Sigmoid colon (tissue), 7 donors: ENCODE measurements at places on chromosomes 5 and 9. TPM values are rescaled to one million over a fixed set of nuclear protein-coding genes. Genes with fewer than 3 reads are reported as not detected.
A peak's percentile ranks its signal among the peaks of the same experiment; 100 is the strongest.

Gene GADD45G
- 5.7 TPM for total RNA-seq

Gene GABRB2
- 0.49 TPM for total RNA-seq

Gene DND1
- total RNA-seq = not detected

Gene CDH6
- total RNA-seq = 1.6 TPM

Gene FAM53C
- 28.5 TPM for total RNA-seq

Gene ADGRV1
- 0.83 TPM for total RNA-seq

Gene OR1J2
- 0.68 TPM for total RNA-seq

Gene ADAMTS6
- total RNA-seq = 3.7 TPM

DNA sequence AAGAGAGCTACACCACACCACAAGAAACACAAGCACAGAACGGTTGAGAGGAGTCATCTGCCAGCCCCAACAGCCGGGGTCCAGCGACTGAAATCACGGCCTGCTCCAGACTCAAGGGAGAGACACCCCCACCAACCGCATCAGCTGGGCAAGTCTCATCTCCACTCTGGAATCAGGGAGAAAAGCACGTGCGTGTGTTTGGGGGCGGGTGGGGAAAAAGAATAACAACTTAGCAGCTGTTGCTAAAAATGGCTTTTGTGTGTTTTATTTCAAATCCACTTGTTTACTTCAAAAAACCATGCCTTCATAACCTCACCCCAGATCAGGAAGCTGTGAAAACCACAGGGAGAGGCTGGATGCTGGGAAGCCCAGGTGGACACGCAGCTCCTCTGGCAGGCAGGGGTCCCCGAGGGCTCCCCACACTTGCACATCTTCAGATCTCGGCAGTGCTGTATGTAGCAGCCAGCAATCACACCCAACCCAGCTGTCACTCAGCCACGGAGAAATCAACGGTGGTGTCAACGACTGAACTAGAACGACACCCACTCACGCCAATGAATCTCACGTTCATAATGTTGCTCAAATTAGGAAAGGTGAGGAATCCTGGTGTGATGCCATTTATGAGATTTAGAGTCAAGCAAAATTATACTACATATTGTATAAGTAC is 19.0 kb downstream of the PNPLA7 start:
- H3K4me3 ChIP-seq = no peak overlapping the region
- H3K27ac ChIP-seq = no peak overlapping the region
- H3K4me1 ChIP-seq = peaks cover 12% of the 10 kb centered on the region

DNA sequence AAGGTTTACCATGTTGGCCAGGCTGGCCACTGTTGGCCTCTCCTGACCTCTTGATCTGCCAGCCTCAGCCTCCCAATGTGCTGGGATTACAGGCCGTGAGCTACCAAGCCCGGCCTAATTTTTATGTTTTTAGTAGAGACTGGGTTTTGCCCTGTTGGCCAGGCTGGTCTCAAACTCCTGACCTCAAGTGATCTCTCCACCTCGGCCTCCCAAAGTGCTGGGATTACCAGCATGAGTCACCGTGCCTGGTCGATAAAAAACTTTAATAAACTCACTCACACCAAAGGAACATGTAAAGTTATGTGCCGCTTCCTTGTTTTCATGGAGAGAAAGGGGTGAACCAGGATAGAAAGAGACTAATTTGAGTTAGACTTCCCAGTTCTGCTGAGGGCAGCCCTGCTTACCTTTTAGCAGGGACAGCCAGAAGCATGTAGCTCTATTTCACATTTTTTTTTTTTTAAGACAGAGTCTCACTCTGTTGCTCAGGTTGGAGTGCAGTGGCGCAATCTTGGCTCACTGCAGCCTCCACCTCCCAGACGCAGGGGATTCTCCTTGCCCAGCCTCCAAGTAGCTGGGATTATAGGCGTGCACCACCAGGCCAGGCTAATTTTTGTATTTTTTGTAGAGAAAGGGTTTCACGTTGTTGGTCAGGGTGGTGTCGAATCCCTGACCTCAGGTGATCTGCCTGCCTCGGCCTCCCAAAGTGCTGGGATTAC is 11.4 kb upstream of the HAUS6 start:
- no peaks in the 10 kb centered on the region for H3K4me1 ChIP-seq
- DNase-seq = no peak
- no peaks in the 10 kb centered on the region for H3K27me3 ChIP-seq
- H3K4me3 ChIP-seq = no peak overlapping the region
- peaks cover 8% of the 10 kb centered on the region for H3K36me3 ChIP-seq

- peaks cover 71% of the 10 kb centered on the region for H3K4me1 ChIP-seq
- no peaks in the 10 kb centered on the region for H3K27me3 ChIP-seq
- peak overlapping the region; percentile 87 for H3K27ac ChIP-seq
- no peaks in the 10 kb centered on the region for H3K36me3 ChIP-seq
Observed at GRCh38 chr9:113566712-113567071, 103.2 kb downstream of the RGS3 start.

DNA sequence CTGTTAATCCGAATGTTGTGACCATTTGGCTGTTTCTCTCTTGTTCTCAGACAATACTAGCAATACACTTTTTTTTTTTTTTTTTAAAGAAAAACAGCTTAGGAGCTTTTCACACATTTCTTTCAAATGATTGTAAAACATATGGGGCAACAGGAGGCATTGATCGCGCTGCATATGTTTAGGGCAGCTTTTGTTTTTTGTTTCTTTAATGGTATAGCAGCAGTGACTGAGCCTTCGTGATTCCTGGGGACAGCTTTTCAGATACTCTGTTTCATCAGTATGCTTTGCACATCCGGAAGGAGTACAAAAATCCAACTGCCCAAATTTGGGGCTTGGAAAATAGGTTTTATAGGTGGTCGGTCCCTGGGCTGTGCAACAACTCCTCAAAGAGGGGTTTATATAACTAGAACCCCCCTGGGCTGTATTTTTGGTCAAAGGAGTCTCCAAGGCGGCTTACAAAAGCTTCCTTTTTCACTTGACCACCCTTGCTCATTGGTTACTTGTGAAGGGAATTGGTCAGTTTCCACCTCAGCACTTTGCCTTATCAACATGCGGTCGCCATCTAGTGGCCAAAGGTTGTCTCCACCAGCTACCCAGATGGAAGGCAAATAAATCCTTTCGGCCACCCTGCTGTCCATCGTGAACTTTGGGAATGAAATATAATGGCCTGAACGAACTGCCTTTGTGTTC is 91.8 kb downstream of the PDE6A start:
- H3K36me3 ChIP-seq = peaks cover 13% of the 10 kb centered on the region
- no peaks in the 10 kb centered on the region for H3K4me1 ChIP-seq
- peak; percentile 87 for DNase-seq
- no peaks in the 10 kb centered on the region for H3K27me3 ChIP-seq
- H3K27ac ChIP-seq = peak overlapping the region; percentile 9
- no peak overlapping the region for H3K4me3 ChIP-seq

DNA sequence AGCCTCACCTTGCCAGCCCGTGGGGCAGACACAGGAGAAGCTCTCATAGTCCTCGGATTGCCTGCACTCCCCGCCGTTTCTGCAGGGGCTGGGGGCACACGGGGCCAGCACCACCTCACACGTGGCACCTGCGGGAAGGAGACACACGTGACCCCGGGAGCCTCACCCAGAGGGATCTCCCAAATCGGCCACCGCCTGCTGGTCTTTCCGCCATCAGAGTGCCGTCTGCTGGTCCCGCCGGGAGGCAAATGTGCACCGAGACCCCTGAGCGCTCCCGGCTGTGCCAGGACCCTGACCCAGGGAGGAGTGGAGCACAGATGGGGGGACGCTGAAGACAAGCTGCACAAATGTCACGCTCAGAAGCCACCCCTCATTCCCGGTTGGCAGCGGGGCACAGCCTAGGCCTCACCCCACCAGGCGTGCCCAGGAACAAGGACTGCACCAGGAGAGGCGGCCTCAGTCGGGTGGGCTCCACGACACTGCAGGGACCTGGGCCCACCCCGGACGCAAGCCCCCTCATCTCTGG is 28.4 kb upstream of the SEC16A start:
- peaks cover 59% of the 10 kb centered on the region for H3K36me3 ChIP-seq
- H3K4me1 ChIP-seq = peaks cover 3% of the 10 kb centered on the region
- H3K4me3 ChIP-seq = no peak overlapping the region
- no peak for DNase-seq
- no peaks in the 10 kb centered on the region for H3K27me3 ChIP-seq

DNA sequence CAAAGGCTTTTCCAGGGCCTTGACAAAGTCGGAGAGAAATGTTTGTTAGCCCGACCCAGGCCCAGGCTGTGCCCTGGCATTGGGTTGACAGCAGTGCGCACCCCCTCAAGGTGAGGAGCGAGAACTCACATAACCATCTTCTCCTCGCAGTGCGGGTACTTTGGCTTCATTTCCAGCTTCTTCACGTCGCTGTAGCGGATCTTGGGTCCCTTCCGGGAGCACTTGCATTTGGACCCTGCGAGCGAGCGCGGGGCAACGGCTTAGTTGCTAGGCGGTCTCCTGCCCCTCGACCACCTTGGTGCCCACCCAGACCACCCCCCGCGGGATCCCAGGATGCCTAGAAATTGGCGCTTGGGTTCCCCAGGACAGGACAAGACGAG is 496 bp downstream of the CXCL14 start:
- no peak overlapping the region for H3K4me3 ChIP-seq
- DNase-seq = no peak
- peaks cover 13% of the 10 kb centered on the region for H3K27me3 ChIP-seq
- H3K4me1 ChIP-seq = no peaks in the 10 kb centered on the region
- H3K27ac ChIP-seq = no peak overlapping the region

DNA sequence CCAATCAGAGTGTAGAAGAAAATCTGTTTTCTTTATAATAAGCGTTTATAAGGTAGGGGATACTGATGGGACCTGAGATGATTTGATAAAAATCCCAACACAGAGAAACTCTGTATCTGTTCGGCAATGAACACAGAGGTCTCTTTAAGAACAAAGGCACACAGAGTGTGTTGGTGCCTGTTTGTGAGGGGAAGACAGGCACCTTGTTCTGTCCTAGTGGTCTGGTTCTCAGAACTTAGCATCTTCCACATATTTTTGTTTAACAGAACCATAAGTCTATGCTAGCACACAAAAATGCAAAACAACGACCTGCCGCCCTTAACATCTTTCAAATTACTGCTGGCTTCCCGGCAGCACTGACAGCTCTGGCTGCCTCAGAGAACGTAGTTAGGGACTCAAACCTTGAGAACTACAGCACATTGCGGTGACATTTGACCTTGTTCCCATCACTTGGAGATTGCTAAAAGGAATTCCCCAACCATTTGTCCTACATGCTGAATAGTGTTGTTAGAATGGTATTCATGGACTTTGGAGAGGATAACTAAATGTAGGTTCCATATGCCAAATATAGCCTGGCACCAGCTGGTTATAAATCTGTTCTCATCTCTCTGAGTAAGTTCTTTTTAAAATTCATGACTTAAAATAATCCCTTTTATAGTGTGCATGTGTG is 871.7 kb upstream of the TYRP1 start:
- H3K4me3 ChIP-seq = no peak overlapping the region
- no peaks in the 10 kb centered on the region for H3K4me1 ChIP-seq
- no peak for DNase-seq
- no peaks in the 10 kb centered on the region for H3K27me3 ChIP-seq

GRCh38 chr9:111096051-111096450 is 57.8 kb upstream of the LPAR1 start:
- H3K27me3 ChIP-seq = no peaks in the 10 kb centered on the region
- H3K36me3 ChIP-seq = no peaks in the 10 kb centered on the region
- no peak overlapping the region for H3K27ac ChIP-seq
- no peak overlapping the region for H3K4me3 ChIP-seq
- no peak for DNase-seq
- H3K4me1 ChIP-seq = no peaks in the 10 kb centered on the region

DNA sequence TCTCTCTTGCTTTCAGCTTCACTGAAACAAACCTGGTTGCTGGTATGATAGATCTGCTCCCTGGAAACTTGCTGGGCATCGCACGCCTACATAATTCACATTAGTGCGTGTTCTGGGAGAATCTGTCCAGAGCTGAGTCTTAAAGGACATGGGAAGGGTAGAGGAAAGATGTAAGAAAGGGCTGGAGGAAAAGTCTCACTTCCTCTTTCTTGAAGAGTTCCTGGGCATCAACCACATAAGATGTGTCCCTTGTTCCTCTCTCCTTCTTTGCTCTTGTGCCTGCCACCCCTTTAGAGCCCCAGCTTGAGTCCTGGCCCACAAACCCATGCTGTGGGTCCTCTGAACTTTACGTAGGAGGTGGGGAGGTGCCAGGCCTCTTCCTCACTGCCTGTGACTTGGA is 205.3 kb upstream of the PANK3 start:
- H3K4me1 ChIP-seq = no peaks in the 10 kb centered on the region
- H3K4me3 ChIP-seq = no peak overlapping the region
- H3K27ac ChIP-seq = no peak overlapping the region
- no peak for DNase-seq
- H3K27me3 ChIP-seq = no peaks in the 10 kb centered on the region

DNA sequence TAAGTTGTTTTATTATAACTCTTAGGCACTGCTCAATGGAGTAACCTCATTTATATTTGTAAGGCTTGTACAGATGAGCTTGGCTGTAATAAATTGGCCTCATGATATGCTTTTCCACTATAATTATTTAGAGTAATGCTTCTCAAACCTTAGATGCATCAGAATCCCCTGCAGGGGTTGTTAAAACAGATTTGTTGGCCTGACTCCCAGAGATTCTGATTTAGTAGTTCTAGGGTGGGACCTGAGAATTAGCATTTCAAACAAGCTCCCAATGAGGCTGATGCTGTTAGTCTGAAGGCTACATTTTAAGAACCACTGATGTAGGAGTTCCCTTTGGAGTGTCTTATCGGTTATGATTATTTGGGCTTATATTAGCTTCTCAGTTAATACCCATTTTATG is 38.2 kb upstream of the ARSB start:
- H3K36me3 ChIP-seq = no peaks in the 10 kb centered on the region
- H3K27me3 ChIP-seq = no peaks in the 10 kb centered on the region
- H3K4me3 ChIP-seq = no peak overlapping the region
- no peak for DNase-seq
- peaks cover 15% of the 10 kb centered on the region for H3K4me1 ChIP-seq
- H3K27ac ChIP-seq = no peak overlapping the region

- H3K27me3 ChIP-seq = no peaks in the 10 kb centered on the region
- H3K27ac ChIP-seq = peak overlapping the region; percentile 85
- H3K36me3 ChIP-seq = no peaks in the 10 kb centered on the region
- DNase-seq = no peak
Observed at GRCh38 chr5:157823655-157824054, 35.3 kb downstream of the CLINT1 start.

DNA sequence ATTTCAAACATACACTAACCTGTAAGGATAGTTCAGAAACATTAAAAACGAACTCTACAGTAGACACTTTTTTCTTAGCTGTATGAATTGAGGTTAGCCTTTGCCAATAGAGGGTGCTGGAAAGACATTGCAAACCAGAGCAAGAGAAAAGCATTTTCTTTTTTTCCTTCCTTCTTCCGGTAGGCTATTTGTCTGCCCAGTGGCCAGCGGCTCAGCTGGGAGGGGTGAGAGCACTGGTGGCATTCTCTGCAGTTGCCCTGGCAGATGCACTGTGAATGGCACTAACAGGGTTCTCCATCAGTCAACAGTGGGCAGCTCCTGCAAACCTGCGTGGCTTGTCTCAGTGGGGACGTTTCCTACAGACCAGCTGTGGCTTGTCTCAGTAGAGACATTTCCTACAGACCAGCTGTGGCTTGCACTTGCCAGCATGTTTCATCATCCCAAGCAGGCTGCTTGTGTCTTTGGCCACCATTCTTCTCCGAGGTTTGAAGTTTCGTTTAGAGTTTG is 984.5 kb upstream of the CDH18 start:
- no peak overlapping the region for H3K27ac ChIP-seq
- no peaks in the 10 kb centered on the region for H3K36me3 ChIP-seq
- peak overlapping the region; percentile 6 for H3K4me3 ChIP-seq
- no peaks in the 10 kb centered on the region for H3K27me3 ChIP-seq
- H3K4me1 ChIP-seq = no peaks in the 10 kb centered on the region
